Hindlimb muscle (tissue), 1 donor: ENCODE measurements at places on chromosomes 11 and 22. TPM values are rescaled to one million over a fixed set of nuclear protein-coding genes. Genes with fewer than 3 reads are reported as not detected.

DNA sequence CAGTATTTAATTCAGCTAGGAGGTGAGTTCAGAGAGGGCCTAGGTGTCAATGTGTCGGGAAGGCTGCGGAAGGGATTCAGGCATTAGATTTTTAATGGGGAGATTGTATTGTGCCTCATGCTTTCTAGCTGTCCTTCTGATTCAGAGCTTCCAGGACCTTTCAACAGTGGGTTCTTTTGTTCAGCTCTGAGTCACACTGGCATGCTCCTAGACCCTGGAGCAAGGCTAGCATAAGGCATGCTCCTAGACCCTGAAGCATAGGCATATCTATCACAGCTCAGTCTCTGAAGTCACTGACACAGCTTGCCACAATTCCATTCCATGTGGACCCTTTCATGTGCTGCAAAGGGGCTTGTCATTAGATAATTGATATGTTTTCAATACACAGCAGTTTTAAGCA lies 396.9 kb downstream of the RAB38 start:
- DNase-seq, result no peak

- DNase-seq, result no peak
Observed at GRCh38 chr11:2912498-2912897, 16.7 kb downstream of the PHLDA2 start.

Gene CCDC73
- polyA plus RNA-seq, result not detected

- no peak for DNase-seq
Observed at GRCh38 chr11:5241458-5241857, 7.2 kb upstream of the HBD start.

- DNase-seq, result no peak
Observed at GRCh38 chr11:446891-447290, 3.2 kb upstream of the PTDSS2 start.

Gene DDI1
- not detected for polyA plus RNA-seq

- DNase-seq, result no peak
Observed at GRCh38 chr11:32334822-32335221, 100.5 kb downstream of the WT1 start.

Gene SCGB2A2
- polyA plus RNA-seq, result not detected

GRCh38 chr11:88398372-88398771 lies 60.8 kb upstream of the CTSC start:
- DNase-seq, result no peak

DNA sequence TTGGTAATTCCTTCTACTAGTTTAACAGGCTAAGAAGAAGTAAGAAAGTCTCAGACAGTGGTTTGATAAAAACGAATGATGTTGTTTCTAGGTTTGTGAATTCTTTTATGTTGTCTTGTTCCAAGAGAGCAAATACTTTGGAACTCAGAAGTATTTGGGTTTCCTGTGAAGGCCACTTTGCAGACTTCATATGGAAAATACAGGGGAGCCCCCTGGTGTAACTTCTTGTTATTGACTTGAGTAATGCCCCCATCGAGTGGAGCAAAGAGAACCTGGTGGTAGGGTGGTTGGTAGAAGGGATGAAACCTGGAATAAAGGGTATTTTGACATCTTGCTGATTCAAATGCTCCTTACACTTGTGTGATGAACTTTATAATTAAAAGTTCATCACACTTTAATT lies 40.0 kb upstream of the PTH start:
- DNase-seq, result no peak

Gene ADM2
- polyA plus RNA-seq, result 0.26 TPM

- DNase-seq, result no peak
Observed at GRCh38 chr11:47179655-47179991, 2.9 kb upstream of the ARFGAP2 start.

GRCh38 chr11:76385903-76386302 lies 4.8 kb downstream of the GVQW3 start:
- DNase-seq, result no peak

Gene OR5AK2
- not detected for polyA plus RNA-seq

DNA sequence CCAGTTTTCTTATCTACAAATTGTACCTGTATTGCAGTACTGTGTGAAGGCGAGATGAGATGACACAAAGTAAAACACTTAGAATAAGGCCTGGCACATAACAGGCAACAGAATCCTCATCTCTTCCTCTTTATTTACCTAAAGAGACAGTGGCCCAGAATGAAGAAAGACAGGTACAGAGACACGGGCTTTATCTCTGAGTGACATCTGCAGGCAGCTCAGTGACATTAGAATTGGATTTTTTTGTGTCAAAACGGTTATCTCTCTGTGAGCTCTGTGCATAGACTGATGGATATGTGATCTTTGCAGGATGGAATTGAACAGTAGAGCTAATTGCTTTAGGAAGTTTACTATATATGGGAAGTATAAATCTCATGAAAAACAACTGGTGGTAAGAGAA lies 36.2 kb upstream of the TRPC6 start:
- no peak for DNase-seq

GRCh38 chr22:23072911-23073491 lies 2.7 kb downstream of the GNAZ start:
- no peak for DNase-seq

DNA sequence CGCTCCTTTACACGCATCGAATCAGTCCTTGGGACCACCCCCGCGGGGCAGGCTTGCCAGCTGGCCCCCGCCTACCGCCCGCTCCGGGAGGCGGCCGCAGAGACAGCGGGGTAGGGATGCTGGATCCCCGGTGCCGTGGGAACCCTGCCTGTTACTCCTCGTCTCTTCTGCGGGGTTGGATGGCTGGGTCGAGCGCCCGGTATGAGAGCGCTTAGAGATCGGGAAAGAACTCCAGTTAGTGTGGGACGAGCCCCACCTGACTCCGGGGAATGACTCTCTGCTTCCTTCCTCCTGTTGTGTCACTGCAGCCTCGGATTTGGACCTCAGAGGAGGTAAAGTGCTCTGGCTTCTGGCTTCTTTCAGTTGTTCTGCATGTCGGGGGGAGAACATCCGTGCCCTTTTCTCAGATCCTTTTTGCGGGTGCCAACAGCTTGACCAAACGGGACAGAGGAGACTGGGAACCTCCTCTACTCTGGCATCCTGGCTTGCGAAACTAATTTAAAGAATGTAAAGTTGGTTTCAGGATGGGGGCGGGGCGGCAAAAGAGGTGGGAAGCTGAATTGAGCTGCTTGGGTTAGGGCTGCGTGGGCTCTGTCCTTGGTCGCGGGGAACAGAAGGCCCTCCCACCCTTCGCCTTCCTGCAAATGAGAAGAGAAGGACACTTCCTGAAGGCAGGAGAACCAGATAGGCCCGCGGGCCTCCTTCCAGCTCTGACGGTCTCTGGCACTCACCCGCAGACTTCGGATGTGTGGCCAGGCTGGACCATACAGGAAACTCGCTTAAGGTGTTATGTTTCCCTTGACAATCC lies 938 bp downstream of the LAYN start:
- DNase-seq, result peak; percentile 58

GRCh38 chr22:49291781-49292180 lies 535.9 kb downstream of the BRD1 start:
- DNase-seq, result no peak

DNA sequence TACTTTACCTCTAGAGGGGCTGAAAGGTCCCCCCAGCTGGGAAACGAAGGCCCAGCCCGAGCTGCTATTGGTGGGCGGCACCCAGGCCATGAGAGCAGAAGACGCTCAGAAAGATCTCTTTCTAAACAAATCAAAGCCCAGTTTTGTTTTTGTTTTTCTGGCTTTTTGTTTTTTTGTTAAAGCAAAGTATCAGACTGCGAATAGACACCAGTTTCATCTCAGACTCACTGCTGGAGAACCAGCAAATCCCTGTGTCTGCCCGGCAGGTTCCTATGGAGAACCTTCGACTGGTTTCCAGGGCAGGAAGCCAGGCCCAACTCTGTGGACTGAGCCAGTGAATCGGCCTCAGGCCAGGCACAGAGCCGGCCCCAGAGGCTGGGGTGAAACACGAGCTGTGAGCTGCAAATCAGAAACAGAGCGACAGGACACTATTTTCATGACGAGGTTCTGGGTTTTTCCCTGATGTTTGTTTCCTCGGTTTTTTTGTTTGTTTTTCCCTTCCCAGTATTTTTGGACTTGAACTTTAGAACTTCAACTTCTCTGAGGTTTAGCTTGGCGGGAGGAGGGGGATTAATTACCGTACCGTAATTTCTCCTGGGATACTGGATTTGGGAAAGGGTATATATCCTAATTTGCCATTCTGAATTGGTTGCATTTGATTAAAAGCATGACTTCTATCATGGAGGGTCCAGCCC lies 16.0 kb upstream of the B4GALNT4 start:
- peak; percentile 88 for DNase-seq
